Brain microvascular endothelial cell (primary cell): ENCODE measurements at places on chromosomes 16 and 17.

DNA sequence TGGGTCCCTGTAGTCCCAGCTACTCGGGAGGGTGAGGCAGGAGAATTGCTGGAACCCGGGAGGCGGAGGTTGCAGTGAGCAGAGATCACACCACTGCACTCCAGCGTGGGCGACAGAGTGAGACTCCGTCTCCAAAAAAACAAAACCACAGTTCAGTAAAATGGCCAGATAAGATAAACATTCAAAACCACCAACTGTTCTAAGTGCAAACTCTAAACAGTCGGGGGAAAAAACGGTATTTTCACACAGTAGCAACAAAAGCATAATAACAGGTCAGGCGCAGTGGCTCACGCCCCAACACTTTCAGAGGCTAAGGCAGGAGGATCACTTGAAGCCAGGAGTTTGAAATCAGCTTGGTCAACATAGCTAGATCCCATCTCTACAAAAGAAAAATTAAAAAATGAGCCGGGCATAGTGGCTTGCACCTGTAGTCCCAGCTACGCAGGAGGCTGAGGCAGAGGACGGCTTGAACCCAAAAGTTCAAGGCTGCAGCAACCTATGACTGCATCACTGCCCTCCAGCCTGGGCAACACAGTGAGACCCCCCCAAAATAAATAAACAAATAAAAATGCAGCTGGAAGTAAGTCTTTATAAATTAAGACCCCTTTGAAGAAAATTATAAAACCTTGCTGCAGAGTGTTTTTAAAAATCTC lies 10.8 kb upstream of the HASPIN start:
- DNase-seq, result no peak

DNA sequence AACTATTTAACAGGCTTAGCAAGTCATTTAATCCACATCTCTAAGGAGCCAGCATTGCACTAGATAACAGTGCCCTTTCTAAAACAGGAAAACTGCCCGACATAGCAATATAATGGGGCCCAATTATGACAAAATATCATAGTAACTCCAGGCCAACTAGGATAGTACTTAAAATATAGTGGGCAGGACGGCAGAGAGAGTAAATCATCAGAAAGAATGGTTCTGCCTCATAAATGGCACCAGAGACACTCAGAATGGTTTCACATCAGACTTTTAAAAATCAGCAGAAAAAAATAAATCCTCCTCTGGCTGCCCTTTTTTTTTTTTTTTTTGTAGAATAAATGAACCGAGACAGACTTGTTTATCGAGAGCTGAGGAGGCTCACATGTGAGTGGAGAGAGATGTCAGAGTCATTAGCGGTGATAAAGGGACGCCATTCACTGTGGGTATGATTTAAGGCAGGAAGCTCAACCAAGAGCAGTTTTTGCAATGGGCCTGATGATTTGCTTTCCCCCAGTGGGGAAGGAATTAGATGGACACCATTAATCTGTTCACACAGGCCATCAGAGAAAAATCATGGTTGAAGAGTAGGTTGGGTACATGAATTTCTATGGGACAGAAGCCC lies 62.6 kb downstream of the CPPED1 start:
- no peak for DNase-seq

DNA sequence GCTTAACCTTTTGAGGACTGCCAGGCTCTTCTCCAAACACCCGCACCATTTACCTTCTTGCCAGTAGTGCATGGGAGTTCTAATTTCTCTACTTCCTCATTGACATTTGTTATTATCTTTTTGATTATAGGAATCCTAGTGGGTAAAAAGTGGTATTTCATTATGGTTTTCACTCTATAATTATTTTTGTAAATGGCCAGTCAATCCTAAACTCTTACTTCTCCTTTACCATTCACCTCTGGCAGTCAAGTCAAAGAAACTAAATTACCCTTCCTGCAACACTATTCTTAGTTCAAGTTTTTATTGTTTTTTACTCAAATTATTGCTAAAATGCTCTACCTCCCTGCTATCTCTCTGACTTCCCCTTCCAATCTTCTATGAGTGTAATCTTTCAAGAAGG lies 29.8 kb upstream of the ANKFY1 start:
- no peak for DNase-seq

- no peak for DNase-seq
Measured at GRCh38 chr17:32124985-32125847, 17.1 kb upstream of the RHOT1 start.

DNA sequence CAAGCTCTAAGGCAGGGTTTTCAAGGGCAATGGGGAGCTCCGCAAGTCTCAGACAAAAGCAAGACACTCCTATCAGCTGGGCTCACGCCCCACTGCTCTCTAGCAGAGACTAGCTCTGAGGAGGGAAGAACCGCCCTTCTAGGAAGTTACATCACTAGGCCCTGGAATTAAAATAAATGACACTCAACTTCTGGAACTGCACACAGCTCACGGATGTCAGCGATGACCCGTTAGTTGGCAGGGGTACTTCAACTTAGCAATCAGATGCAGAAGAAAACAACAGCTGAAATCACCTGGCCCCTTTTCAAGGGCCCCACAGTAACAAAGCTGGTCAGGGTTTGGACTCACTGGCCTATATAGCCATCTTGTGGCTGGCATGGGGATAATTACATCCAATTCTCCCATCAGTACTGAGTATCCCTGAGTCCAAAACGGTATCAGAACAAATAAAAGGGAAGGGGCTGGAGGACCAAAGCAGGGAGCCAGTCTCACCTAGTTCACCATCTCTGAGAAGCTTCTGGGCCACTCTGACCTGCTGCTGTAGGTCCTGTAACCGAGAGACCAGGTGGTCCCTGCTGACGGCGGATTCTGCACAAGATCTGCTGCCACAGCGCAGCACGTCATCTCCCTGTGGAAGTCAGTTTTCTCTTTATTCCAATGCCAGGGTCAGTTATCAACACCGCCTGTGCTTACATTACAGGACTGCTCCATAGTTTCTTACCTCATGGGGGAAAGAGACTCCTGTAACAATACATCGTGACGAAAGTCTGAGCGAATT lies 22.2 kb downstream of the SERPINF1 start:
- peak; percentile 29 for DNase-seq
